ENCODE measurements at places on chromosomes 12 and 14.

DNA sequence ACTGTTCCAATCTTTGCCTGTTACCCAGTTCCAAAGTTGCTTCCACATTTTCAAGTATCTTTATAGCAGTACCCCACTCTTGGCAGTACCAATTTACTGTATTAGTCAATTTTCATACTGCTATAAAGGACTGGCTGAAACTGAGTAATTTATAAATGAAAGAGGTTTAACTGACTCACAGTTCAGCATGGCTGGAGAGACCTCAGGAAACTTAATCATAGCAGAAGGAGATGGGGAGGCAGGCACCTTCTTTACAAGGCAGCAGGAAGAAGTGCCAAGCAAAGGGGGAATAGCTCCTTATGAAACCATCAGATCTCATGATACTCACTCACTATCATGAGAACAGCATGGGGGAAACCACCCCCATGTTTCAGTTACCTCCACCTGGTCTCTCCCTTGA lies 215.0 kb downstream of the SNAPC1 start:
- DNase-seq = no peak

DNA sequence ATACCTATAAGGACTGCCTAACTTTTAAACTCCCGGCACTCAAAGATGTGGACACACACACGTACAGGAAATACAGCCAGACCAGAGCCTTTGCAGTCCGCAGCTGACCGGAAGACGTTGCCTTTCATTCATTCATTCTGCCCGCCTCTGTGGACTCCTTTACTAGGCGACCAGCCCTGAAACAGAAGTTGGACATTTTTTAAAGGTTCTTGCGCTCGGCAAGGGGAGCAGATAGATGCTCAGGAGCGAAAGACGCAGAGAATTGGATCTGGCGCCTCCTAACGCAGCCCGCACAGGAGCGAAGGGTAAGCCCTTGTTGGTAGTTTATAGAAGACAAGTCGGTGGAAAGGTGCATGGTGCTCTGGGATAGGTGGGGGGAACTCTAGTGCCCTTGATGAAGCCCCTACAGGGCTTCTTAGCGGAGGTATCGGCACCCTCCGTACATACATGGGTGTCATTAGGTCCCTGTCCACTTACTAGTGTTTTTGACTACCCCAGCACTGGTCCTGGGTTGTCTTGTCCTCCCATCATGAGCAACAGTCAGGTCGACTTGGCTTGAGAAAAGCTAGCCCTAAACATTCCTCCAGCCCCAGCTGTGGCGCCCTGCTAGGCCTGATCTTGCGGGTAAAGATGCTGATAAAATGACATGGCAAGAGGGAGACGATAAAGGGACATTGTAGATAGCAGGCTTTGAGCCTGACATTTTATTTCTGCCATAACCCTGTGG lies at the start of gene KDM2B:
Gene KDM2B, minus strand, starts transcription at position 65 of the 727 bp plus-strand sequence. CDS start 112 bp downstream, outside the sequence.
- DNase-seq = peak; percentile 64

- DNase-seq = no peak
Observed at GRCh38 chr12:115830070-115830469, 447.4 kb downstream of the MED13L start.

DNA sequence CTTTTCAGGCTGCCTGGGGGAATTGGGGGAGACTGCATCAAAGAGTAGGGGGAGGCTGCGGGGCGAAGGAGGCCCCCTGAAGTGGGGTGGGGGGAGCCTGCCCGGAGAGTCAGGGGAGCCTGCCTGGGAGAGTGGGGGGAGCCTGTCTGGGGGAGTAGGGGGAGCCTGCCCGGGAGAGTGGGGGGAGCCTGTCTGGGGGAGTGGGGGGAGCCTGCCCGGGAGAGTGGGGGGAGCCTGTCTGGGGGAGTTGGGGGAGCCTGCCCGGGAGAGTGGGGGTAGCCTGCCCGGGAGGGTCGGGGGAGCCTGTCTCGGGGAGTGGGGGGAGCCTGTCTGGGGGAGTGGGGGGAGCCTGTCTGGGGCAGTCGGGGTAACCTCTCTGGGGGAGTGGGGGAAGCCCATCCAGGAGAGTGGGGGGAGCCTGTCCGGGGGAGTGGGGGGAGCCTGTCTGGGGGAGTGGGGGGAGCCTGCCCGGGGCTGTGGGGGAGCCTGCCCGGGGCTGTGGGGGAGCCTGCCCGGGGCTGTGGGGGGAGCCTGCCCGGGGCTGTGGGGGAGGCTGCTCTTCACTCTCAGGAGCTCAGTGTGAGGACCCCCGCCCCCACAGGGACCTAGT lies 6.5 kb upstream of the DEGS2 start:
- no peak for DNase-seq

GRCh38 chr12:8989413-8989812 lies at the start of gene KLRG1:
Gene KLRG1, plus strand, starts transcription at chr12:8989546. Its CDS starts 90 bp downstream, at chr12:8989636.
- no peak for DNase-seq

- DNase-seq = no peak
Observed at GRCh38 chr12:102888511-102888910, 28.5 kb downstream of the PAH start.

- DNase-seq = no peak
Observed at GRCh38 chr12:108526482-108527165, 11.5 kb downstream of the FICD start.

- DNase-seq = no peak
Observed at GRCh38 chr14:21236948-21237797, 32.1 kb downstream of the HNRNPC start.

GRCh38 chr12:44184499-44185206 lies 348.8 kb downstream of the TMEM117 start:
- DNase-seq = no peak

DNA sequence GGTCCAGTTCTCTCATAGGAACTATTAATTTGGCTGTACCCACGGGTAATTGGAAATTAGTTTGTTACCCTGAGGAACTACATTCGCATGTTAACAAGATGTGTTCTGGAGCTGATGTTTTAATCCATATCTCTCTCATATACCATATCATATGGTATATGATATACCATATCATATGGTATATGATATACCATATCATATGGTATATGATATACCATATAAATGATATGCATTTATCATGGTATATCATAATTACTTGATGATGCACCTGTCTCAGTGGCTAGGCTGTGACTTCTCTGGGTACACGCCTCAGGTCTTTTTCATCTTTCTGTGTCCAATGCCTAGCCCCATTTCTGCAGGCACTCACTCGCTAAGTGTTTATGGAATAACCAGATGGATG lies 13.0 kb downstream of the KCNK10 start:
- DNase-seq = no peak

DNA sequence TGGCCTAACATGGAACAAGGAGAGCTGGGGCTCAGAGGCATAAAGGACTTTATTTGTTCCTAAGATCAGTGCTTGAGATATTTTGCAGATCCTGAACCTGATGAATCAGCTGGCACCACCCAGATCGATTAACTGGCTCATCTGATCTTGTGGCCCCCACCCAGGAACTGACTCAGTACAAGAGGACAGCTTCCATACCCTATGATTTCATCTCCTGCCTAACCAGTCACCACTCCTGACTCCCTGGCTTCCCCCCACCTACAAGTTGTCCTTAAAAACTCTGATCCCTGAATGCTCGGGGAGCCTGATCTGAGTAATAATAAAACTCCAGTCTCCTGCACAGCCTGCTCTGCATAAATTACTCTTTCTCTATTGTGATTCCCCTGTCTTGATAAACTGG lies 5.1 kb downstream of the C12orf56 start:
- peak; percentile 62 for DNase-seq

DNA sequence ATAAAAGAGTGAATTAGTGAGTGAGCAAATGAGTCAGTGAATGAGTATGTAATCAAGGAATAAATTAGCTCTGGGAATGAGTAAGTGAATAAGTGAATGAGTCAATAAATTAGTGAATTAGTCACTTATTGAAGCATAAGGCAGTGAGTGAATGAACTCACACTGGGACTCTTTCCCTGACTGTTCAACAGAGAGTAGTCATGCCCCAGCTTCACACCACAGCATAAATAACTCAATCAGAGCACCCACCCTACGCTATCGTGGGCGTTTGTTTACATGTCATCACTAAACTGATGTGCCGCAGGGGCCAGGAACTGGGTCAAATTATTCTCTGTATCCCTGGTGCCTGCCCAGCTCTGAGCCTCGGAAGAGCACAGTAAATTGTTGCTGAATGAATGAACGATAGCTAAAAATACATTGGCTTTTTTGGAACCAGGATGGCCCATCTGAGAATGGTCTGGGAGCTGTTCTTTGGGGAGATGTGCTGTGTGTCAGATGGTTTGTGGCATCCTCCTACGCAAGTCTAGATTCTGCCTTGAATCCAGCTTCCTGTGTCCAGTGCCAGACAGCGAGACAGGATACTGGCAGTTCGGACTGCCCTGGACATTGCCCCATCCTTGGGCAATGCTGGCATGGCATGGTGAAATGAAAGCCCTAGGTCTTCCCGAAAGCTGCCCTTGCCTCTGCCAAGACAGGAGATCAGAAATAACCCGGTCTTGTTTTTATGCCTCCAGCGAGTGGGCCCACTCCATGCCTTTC lies 98.0 kb upstream of the RTL1 start:
- peak; percentile 20 for DNase-seq

GRCh38 chr12:29902043-29902442 lies 118.3 kb upstream of the TMTC1 start:
- DNase-seq = no peak

GRCh38 chr12:23927907-23928306 lies 21.6 kb downstream of the SOX5 start:
- no peak for DNase-seq

DNA sequence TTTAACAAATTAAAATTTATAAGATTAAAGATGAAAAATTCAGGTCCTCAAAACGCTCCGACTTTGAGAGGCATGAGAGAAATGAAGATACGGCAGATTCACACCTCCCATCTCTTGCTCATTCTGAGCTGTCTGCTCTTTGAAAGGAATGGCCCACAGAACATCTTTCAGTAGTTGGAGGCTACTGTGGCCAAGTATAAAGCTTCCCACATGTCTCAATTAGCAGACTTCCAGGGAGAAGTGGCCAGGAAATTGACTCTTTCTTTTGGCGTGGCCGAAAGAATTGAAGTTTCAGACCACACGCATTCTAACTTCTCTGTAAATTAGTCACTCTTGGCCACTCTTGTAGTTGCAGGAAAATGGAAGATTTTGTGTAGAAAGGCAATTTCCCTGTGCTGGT lies 129.2 kb downstream of the DIP2B start:
- DNase-seq = peak; percentile 83

GRCh38 chr14:76196980-76197695 lies 45.4 kb downstream of the GPATCH2L start:
- DNase-seq = no peak
